ENCODE measurements at places on chromosomes 12 and 14. TPM values are rescaled to one million over a fixed set of nuclear protein-coding genes. Genes with fewer than 3 reads are reported as not detected.

The CLEC4C gene
- total RNA-seq: not detected

The KRT80 gene
- total RNA-seq: 0.25 TPM

The AKAP6 gene
- total RNA-seq: 10.6 TPM

The ZDHHC17 gene
- 84.4 TPM for total RNA-seq

The APOF gene
- total RNA-seq: not detected

The SLC17A8 gene
- total RNA-seq: not detected
